Sigmoid colon (tissue), 7 donors: ENCODE measurements at places on chromosomes 2 and 18.
A peak's percentile ranks its signal among the peaks of the same experiment; 100 is the strongest.

GRCh38 chr2:38981003-38981669, 91.5 kb downstream of the ARHGEF33 start:
- DNase-seq = no peak

DNA sequence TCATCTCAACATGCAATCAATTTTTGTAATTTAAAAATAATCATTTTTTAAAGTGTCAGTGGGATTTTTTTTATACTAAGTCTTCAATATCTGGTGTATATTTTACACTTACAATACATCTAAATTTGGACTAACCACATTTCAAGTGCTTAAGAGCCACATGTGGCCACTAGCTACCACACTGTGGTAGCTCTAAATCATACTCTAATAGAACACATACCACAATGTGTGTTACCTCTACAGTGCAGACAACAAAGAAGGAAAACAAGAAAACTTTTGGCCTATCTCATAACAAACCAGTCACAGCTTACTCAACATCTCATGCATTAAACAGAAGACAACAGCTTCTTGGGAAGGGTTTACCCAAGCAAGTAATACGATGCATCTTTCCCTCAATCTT, 24.5 kb downstream of the PIAS2 start:
- DNase-seq = no peak

DNA sequence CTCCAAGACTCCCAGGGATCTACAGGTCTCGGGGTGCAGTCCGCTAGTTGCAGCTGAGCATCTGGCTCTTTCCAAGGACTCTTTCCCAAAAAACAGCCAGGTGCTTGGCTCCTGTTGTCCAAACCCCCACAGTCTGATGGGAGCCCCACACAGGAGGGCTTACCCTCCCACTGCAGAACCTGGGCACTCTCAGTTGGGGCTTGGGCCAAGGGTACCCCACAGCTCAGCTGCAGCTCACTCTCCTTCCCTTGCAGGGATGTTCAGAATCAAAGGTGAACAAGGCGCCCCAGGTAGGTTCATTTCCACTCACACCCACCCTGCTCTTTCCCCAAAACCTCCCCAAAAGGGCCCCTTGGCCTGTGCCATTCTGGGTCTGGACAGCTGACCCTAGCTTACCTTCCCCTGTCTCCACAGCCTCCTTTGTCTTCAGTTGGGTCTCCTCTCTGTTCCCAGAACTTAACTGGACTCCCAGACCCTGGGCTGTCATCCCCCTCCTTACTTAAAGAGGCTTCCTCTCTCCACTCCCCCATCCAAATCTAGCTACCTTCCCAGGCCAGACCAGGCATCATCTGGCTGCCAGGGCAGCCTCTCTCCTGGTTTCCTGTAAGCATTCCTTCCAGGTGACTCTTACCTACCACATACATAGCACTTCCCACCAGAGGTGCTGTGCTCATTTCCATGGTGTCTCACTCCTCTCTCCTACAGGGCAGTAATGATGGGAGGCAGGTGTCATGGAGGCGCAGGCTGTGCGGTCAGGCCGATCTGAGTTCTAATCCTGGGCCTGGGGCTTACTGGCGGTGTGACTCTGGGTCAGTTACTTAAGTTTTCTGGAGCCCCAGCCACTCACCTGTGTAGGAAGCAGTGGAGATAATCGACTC, 29.5 kb downstream of the MARCO start:
- DNase-seq = no peak

GRCh38 chr2:190618030-190618429, 30.9 kb upstream of the NAB1 start:
- no peak for DNase-seq

GRCh38 chr2:201215963-201216362, 33.0 kb downstream of the CASP10 start:
- no peak for DNase-seq

- DNase-seq = no peak
These were observed 159.8 kb upstream of the PIEZO2 start for GRCh38 chr18:11309172-11309571.

DNA sequence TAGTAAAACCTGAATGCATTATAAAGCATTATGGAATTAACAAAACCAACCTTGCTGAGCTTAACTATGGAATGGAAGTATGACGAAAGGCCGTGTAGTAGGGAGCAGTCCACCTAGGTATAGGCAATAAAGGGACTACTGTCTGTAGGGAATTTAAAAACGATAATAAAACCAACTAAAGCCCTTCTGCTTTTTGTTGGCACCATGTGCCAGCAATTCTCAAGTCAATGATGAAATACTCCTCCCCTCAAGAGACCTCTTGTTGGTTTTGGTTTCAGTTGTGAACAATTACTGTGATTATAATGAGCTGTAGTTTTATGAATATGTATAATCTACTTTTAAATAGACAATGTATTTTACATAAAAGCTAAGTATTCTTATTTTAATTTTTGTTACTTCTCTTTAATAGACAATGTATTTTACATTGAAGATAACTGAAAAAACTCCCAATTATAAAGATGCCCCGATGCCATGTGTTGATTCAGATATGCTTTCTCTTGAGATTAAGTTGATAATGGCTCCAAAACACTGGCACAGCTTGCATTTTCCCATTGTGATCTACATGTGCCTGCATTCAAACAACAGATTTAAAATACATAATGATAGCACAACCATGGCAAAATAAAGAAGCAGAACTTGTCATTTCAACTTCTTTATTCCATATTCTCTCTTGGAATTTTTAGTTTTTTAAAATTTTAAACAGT, 55.5 kb upstream of the ZDBF2 start:
- no peak for DNase-seq

- DNase-seq = no peak
These were observed 421 bp upstream of the CNTNAP5 start for GRCh38 chr2:124024561-124025170.

DNA sequence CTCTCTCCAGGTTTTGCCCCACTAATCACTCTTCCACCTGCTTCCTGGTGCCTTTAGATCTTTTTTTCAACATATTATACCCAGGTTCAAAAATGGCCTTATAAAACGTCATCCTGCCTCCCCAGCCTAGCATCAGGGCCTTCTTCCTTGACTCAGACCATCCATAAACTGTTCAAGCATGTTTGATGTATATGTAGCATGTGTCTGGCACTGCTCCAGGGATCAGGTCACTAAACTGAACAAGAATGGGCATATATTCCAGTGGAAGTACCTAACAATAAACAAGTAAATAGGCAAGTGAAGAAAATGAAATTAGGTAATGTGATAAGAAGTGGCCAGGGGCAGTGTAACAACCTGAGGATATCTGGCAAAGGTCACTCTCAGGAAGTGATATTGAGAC, 141.2 kb downstream of the TRIB2 start:
- DNase-seq = no peak

- no peak for DNase-seq
These were observed 248.0 kb downstream of the TCF4 start for GRCh38 chr18:55339990-55340389.

DNA sequence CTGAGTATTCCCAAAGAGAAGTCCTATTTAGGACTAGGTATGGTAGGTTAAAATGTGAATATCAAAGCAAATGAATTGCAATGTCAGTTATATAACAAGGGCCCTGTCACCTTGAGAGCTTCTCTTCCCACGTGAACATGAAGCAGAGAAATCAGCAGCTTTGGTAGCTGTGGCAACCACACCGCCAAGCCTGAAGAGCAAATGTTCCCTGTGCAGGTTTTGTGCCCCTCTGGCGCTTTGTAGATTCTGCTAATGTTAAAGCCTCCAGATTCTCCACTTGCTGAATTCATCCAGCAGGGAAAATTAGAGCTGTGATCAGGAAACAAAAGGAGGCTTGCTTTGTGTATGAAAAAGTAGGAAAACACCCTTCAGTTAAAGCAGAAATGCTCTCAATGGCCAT, 322.6 kb downstream of the RBM43 start:
- no peak for DNase-seq

- DNase-seq = no peak
These were observed 321.5 kb upstream of the PKDCC start for GRCh38 chr2:41726364-41726763.

DNA sequence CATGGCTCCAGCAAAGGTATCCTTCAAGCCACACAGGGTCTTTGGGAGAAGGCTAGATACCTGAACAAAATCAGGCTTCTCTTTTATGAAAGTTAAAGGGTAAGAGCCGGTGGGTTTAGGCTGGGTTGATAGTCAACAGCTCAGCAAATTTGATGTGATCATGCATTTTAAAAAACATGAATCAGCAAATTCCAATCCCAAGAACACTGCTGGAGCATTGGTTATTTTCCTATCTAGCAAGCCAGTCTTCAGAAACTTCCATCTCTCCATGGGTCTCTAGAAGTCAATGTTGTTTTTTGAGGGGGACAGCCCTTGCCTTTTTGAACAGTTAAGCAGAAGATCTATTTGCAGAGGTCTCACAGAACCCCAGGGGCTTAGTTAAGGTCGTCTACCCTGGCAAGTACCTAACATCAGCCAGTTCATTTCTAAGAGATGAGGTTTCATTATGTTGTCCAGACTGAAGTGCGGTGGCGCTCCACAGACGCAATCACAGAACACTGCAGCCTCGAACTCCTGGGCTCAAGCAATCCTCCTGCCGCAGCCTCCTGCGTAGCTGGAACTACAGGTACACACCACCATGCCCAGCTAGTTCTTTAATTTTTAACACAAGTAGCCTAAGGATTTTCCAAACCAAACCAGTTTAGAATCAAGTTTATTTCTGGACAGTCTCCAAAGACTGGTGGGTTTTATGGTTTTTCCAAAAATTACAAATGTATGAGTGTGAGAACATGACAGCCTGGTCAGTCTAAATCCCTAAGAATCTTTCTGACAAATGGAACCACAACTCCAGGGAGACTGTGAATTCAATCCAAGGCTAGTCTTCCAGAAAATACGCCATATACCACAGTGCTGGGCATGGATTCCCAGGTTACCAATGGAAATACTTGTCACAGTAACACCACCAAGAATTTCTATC, 4.1 kb upstream of the ZCCHC2 start:
- no peak for DNase-seq

DNA sequence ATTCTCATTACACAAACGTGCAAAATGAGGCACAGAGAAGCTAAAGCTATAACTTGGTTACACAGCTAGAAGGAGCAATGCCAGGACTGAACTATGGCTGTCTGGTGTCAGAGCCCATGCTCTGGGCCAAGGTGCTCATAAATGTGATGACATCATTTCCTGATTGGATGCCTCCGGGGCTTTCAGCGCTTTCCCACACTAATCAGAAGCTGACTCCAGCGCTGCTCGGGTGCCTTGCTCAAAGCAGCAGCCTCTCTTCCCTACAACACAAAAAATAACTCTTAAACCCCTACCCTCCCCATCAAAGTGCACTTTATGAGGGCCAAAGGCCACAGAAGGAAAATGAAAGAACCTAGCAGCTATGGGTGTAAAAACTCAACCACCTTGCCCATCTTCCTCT, 90.7 kb downstream of the STK39 start:
- DNase-seq = no peak

GRCh38 chr2:238594796-238595749, 168.3 kb downstream of the ASB1 start:
- DNase-seq = no peak

DNA sequence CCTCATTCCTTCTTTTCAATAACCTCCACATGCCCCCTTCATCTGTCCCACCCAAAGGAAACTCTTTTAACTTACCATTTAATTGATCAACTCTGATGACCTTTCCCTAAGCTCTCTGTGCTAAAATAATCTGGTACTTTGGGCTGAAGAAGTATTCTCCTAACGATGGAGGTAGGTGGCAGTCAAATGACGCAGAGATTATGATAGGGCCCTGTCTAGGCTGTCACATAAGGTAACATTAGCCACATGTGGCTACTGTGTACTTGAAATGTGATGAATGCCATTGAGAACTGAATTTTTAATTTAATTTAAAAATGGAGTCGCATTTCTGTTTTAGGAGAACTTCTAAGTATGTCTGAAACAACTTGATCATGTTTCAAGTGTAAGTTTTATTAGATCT, 140.5 kb upstream of the TNP1 start:
- DNase-seq = no peak

DNA sequence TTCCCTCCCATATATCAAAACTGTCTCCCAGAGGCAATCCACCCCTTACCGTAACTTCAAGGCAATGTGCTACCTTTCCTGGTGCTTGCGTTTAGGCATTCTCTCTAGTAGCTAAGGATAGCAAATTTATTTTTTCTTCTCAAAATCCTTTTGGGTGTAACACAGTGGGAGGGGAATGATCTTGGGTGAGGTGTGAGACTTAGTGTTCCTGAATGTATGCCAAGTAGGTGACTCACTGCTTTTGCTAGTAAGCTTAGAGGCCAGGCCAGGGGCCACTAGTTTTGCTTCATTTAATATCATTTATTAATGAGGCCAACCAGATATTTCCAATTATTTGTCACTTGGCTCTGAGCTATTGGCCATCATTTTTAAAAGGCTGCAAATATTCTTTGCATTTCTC, 135.5 kb downstream of the NAPG start:
- no peak for DNase-seq

GRCh38 chr2:20609349-20609994, 41.4 kb downstream of the HS1BP3 start:
- peak; percentile 94 for DNase-seq

- no peak for DNase-seq
These were observed 58.2 kb upstream of the CD28 start for GRCh38 chr2:203648273-203648672.

- DNase-seq = peak; percentile 72
These were observed 884 bp downstream of the HES6 start for GRCh38 chr2:238238766-238239542.

DNA sequence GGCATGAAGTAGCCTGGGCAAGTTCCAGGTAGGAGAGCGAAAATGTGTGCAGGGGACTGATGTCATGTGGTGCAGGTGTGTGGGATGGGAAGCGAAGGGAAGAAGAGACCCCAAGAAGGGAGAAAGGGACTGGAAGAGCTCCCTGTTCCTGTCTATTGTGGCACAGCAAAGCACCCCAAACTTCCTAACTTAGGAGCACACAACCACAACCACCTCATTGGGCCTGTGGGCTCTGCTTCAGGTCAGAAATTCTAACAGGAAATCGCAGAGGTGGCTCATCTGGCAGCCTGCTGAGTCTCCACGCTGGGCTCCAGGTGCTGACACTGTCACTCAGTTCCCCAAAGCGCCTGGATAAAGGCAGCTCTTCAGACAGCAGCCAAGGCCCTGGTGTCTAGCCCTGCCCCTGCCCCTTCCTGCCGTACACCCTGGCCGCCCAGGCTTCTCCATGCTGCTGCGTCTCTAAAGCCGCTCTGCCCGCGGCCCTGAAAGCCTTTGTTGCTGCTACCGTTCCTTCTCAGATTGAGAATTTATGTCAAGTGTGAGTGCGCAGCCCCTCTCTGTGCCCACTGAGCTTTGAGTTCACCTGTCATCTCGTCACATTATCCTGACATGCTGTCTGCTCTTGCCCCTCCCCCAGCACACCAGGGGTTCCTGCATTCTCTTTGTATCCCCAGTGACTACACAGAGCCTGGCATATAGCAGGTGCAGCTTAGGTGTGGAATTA, 140.2 kb upstream of the BCL2L11 start:
- DNase-seq = no peak

GRCh38 chr2:240992572-240993291, 5.7 kb upstream of the SNED1 start:
- peak; percentile 48 for DNase-seq
